ENCODE measurements at places on chromosomes 2 and 18.

DNA sequence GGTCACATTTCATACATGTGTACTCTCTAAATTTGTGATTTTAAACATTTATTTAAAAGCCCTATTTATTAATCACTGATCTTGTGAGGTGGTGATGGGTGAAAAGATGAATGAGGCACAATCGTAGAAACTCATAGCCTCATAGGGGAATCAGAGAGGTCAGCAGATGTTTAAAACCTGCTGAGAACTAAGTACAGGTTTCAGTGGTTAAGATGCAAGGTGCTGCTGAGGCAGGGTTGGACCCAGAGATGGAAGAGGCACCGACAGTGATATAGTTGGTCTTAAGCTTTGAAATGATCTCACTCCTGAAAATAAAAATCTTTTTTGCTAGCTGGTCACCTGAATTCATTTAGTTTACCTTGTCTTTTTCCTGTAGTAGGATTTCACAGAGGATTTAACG, 49.6 kb downstream of the LINC00305 start:
- no peak overlapping the region for H3K27ac ChIP-seq
- no peaks in the 10 kb centered on the region for H3K36me3 ChIP-seq
- H3K4me1 ChIP-seq, result no peaks in the 10 kb centered on the region
- no peak for DNase-seq
- H3K27me3 ChIP-seq, result no peaks in the 10 kb centered on the region

GRCh38 chr2:62291517-62292137, 95.7 kb downstream of the B3GNT2 start:
- no peak overlapping the region for H3K4me3 ChIP-seq
- peaks cover 16% of the 10 kb centered on the region for H3K4me1 ChIP-seq
- H3K27me3 ChIP-seq, result no peaks in the 10 kb centered on the region
- no peaks in the 10 kb centered on the region for H3K36me3 ChIP-seq
- H3K27ac ChIP-seq, result no peak overlapping the region
- DNase-seq, result no peak

DNA sequence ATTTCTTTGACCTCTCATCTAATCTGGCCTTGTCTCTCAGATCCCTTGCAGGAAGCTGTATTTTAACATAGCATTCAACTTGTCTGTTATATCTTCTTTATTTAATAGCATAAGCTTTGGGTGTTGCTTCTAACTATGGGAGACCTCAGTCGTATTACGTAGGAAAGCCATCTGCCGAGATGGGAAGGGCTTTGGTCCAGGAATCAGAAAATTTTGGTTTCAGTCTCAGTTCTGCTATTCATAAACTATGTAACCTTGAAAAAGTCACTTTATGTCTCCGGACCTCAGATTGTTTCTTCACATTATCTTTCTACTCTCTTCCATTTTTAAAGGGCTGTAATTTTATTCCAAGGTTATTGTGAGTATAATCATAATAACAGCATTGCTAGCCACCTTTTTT, 297.7 kb downstream of the SATB2 start:
- no peak overlapping the region for H3K27ac ChIP-seq
- no peaks in the 10 kb centered on the region for H3K4me1 ChIP-seq
- H3K4me3 ChIP-seq, result no peak overlapping the region
- H3K36me3 ChIP-seq, result no peaks in the 10 kb centered on the region
- H3K27me3 ChIP-seq, result no peaks in the 10 kb centered on the region
- no peak for DNase-seq

GRCh38 chr2:138752197-138752956, 27.8 kb downstream of the NXPH2 start:
- no peak overlapping the region for H3K27ac ChIP-seq
- no peaks in the 10 kb centered on the region for H3K4me1 ChIP-seq
- H3K27me3 ChIP-seq, result no peaks in the 10 kb centered on the region
- H3K36me3 ChIP-seq, result no peaks in the 10 kb centered on the region
- no peak overlapping the region for H3K4me3 ChIP-seq

- no peak overlapping the region for H3K27ac ChIP-seq
- H3K27me3 ChIP-seq, result no peaks in the 10 kb centered on the region
- no peak for DNase-seq
Observed at GRCh38 chr18:66508937-66509336, 95.0 kb downstream of the CDH19 start.

GRCh38 chr18:59566533-59566971, 130.7 kb downstream of the CCBE1 start:
- H3K36me3 ChIP-seq, result no peaks in the 10 kb centered on the region
- DNase-seq, result no peak
- no peaks in the 10 kb centered on the region for H3K27me3 ChIP-seq
- no peak overlapping the region for H3K27ac ChIP-seq
- no peaks in the 10 kb centered on the region for H3K4me1 ChIP-seq
- no peak overlapping the region for H3K4me3 ChIP-seq

- H3K27ac ChIP-seq, result peak overlapping the region; percentile 81
- H3K36me3 ChIP-seq, result peaks cover 47% of the 10 kb centered on the region
- H3K4me1 ChIP-seq, result peaks cover 41% of the 10 kb centered on the region
- no peak for DNase-seq
- no peak overlapping the region for H3K4me3 ChIP-seq
Observed at GRCh38 chr2:232859385-232859916, 10.6 kb upstream of the SNORC start.

DNA sequence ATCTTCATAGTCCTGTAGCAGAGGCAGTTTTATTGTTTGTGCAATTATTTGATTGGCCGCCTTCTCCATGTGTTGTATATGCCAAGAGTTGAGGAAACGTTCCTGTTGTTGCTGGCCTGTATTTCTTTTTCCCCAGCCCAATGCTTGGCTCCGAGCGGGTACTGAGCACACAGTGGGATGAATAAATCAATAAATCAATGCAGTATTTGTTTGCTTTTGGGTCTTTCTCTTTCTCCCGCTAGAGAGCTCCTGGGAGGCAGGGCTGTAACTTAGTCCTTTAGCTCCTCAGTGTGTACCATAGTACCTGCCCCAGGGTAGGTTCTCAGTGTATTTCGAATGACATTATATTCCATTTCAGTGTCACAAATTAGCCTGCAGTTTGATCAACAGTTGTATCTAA, 71.8 kb downstream of the ICOS start:
- no peak overlapping the region for H3K4me3 ChIP-seq
- H3K4me1 ChIP-seq, result no peaks in the 10 kb centered on the region
- H3K27ac ChIP-seq, result no peak overlapping the region
- H3K27me3 ChIP-seq, result peaks cover 2% of the 10 kb centered on the region
- no peak for DNase-seq

GRCh38 chr2:6181926-6182325, 489.7 kb downstream of the SOX11 start:
- peaks cover 7% of the 10 kb centered on the region for H3K4me1 ChIP-seq
- DNase-seq, result no peak
- no peak overlapping the region for H3K27ac ChIP-seq
- no peaks in the 10 kb centered on the region for H3K27me3 ChIP-seq

DNA sequence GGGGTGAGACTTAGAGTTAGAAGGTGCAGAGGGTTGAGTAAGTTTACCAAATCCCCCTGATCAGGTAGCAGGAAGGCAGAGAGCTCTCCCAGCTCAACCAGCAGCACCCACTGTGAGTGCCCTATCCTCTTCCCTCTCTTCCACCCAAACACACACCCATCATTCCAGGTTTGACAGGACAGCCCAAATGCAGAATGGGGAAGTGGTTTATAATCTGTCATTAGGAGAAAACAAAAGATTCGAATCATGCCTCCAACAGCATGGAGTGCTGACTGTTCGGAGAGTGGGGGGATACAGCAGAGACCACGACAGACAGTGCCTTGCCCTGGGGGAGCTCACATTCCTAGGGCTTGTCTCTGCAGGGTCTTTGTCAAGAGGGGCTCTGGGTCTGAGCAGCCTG, 11.7 kb downstream of the CXCR2 start:
- no peak overlapping the region for H3K27ac ChIP-seq
- H3K36me3 ChIP-seq, result no peaks in the 10 kb centered on the region
- peaks cover 11% of the 10 kb centered on the region for H3K27me3 ChIP-seq

GRCh38 chr18:74819433-74820059, 221.9 kb downstream of the ZNF407 start:
- DNase-seq, result peak; percentile 14
- H3K4me1 ChIP-seq, result no peaks in the 10 kb centered on the region
- no peaks in the 10 kb centered on the region for H3K27me3 ChIP-seq
- no peaks in the 10 kb centered on the region for H3K36me3 ChIP-seq

- H3K27me3 ChIP-seq, result no peaks in the 10 kb centered on the region
- H3K4me1 ChIP-seq, result no peaks in the 10 kb centered on the region
- DNase-seq, result no peak
- H3K27ac ChIP-seq, result no peak overlapping the region
- no peak overlapping the region for H3K4me3 ChIP-seq
Observed at GRCh38 chr18:34848156-34848555, 138.1 kb downstream of the DTNA start.

- H3K36me3 ChIP-seq, result no peaks in the 10 kb centered on the region
- DNase-seq, result no peak
- H3K4me1 ChIP-seq, result no peaks in the 10 kb centered on the region
- peaks cover 48% of the 10 kb centered on the region for H3K27me3 ChIP-seq
- no peak overlapping the region for H3K4me3 ChIP-seq
Observed at GRCh38 chr2:127679680-127680361, 4.5 kb upstream of the LIMS2 start.

- H3K4me1 ChIP-seq, result peaks cover 3% of the 10 kb centered on the region
- no peaks in the 10 kb centered on the region for H3K36me3 ChIP-seq
- no peaks in the 10 kb centered on the region for H3K27me3 ChIP-seq
- no peak for DNase-seq
- no peak overlapping the region for H3K27ac ChIP-seq
Observed at GRCh38 chr18:45566025-45566740, 49.1 kb upstream of the SLC14A2 start.

DNA sequence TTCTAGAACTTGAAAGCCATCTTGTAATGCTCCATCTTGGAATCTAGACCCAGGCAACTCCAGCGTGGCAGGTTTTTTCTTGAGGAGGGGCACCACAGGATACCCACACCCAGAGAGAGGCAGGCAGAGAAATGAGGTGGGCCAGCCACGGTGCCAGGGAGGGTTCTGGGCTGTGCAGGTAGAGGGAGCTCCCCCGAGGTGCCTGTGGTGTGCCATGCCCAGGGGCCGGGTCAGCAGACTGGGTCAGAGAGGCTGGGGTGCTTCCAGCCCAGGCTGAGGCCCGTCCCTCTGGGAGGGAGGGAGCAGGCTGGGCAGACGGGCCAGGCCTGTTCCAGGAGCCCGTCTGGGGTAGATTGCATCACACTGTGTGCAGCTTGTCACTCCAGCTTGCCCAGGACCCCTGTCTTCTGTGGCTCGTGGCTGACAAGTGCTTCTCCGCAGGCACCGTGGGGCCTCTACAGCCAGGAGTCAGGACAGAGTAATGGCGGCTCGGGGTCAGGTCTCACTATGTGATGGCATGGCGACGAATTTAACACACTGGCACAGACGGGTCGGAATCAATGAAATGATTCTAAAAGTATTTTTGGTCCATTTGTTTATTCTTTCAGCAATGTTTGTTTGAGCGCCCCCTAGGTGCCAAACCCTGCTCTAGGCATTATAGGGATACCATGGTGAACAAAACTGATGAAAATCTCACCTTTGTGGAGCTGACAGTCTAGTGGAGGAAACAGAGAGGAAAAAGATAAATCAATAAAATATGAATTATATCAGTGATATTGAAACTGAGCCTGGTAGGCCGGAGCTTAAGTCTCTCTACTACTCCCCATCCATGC, 144.0 kb downstream of the ACOXL start:
- no peak overlapping the region for H3K27ac ChIP-seq
- H3K4me1 ChIP-seq, result no peaks in the 10 kb centered on the region
- H3K27me3 ChIP-seq, result no peaks in the 10 kb centered on the region
- no peak overlapping the region for H3K4me3 ChIP-seq

DNA sequence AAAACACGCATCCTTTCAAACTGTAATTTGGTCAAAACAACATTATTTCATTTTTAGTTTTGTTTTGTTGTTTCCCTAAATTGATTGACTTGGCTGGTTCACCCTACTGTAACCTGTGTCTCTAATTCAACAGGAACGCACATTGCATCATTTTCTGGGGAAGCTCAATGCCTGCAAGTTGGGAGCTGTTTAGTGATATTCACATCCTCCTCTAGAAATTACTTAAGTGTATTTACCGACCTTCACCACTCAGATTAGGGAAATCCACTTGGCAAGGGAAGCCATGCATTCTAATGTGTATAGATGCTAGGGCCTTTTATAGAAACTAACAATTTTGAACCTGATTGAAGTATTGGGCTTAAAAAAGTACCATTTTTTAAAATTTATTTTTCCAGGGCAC, 7.3 kb upstream of the TPO start:
- DNase-seq, result no peak
- no peak overlapping the region for H3K27ac ChIP-seq
- no peaks in the 10 kb centered on the region for H3K4me1 ChIP-seq

DNA sequence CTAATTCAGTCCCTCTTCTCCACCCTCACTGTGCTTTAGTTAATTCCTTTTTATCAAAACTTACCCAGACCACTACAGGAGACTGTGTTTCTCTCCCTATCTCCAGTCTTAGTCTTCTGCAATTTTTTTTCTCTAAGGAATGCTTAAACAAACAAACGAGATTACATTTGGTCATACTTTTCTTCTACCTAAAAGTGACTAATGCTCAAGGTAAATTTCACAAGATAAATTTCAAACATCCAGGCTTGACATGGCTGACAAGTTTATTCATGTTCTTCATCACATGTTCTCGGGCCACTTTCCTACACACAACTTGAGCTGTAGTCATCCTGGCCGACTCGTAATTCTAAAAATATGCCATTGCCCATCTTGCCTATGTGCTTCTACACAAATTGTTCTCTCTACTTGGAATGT, 23.2 kb upstream of the ACSL3 start:
- H3K27me3 ChIP-seq, result no peaks in the 10 kb centered on the region
- no peak overlapping the region for H3K27ac ChIP-seq
- no peak for DNase-seq
- H3K36me3 ChIP-seq, result no peaks in the 10 kb centered on the region

GRCh38 chr2:173854840-173855239, 110.3 kb downstream of the SP3 start:
- H3K4me3 ChIP-seq, result no peak overlapping the region
- H3K4me1 ChIP-seq, result no peaks in the 10 kb centered on the region
- H3K36me3 ChIP-seq, result no peaks in the 10 kb centered on the region
- DNase-seq, result no peak
- H3K27me3 ChIP-seq, result no peaks in the 10 kb centered on the region
- H3K27ac ChIP-seq, result no peak overlapping the region

- H3K4me1 ChIP-seq, result peaks cover 9% of the 10 kb centered on the region
- no peaks in the 10 kb centered on the region for H3K27me3 ChIP-seq
- H3K4me3 ChIP-seq, result no peak overlapping the region
- DNase-seq, result no peak
- no peaks in the 10 kb centered on the region for H3K36me3 ChIP-seq
Observed at GRCh38 chr2:127039387-127040031, 67.4 kb downstream of the BIN1 start.

DNA sequence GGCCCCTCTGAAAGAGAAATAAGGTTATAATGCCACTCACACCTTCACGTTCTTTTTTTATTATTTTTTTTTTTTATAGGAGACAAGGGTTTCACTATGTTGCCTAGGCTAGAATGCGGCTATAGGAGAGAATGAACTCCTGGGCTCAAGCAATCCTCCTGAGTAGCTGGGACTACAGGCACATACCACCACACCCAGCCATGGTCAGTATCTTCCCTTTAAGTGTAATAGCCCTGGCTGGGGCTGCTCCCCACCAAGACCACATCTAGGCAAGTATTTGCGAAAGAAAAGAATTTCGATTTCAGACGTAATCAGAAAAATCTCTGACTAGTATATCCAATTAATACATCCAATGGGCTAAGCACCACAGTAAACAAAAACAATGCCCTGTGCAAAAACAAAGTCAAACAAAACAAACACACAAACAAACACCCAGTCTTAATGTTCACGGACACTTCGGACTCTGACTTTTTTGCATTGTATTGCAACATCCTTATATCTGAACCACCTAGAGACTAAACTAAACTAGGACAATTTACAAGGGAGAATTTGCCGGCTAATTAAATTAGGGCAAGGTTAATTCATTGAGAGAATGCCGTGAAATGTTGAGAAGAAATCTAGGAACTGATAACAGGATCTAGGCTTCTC, 49.6 kb upstream of the TLK1 start:
- no peaks in the 10 kb centered on the region for H3K27me3 ChIP-seq
- H3K27ac ChIP-seq, result no peak overlapping the region
- no peaks in the 10 kb centered on the region for H3K36me3 ChIP-seq
- H3K4me1 ChIP-seq, result no peaks in the 10 kb centered on the region
- H3K4me3 ChIP-seq, result no peak overlapping the region

Data from large intestine (tissue), 12 donors.